ENCODE measurements at places on chromosomes 3 and 15.

- DNase-seq, result no peak
Observed at GRCh38 chr3:106746286-106746685, 631.0 kb upstream of the CCDC54 start.

- no peak for DNase-seq
Observed at GRCh38 chr3:132071043-132071442, 36.2 kb upstream of the CPNE4 start.

- no peak for DNase-seq
Observed at GRCh38 chr3:153182501-153183293, 20.7 kb downstream of the RAP2B start.

- DNase-seq, result no peak
Observed at GRCh38 chr15:40269604-40270003, 13.3 kb downstream of the ANKRD63 start.

DNA sequence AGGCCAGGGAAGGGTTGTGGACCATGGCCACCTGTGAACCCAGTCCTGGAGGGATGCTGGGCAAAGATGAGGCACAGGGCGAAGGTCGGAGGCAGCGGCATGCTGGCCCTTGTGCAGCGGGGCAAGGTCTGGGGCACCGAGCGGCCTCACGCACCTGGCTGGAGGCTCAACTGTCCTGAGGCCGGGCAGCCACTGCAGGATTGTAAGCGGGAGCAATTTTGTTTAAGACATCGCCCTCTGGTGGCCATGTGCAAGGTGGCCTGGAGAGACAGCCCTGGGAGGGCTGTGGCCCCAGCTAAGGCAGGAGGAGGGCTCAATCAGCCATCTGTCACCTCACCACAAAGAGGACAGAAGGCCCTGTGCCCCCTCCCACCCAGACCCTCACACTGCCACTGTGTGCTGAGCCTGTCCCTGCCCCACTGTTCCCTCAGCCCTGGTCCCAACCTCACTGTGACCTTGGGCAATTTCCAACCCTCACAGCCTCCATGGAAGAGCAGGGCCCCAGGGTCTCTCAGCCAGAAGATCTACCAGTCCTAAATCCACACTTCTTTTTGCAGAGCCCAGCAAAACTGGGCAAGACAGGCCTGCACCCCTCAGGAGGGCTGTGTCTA is 46.2 kb downstream of the TPRA1 start:
- DNase-seq, result peak; percentile 59

- no peak for DNase-seq
Observed at GRCh38 chr15:41401904-41402267, 410 bp downstream of the NDUFAF1 start.

- DNase-seq, result no peak
Observed at GRCh38 chr3:197417911-197418618, 119.7 kb upstream of the DLG1 start.

GRCh38 chr3:85068911-85069310 is 110.1 kb downstream of the CADM2 start:
- no peak for DNase-seq

DNA sequence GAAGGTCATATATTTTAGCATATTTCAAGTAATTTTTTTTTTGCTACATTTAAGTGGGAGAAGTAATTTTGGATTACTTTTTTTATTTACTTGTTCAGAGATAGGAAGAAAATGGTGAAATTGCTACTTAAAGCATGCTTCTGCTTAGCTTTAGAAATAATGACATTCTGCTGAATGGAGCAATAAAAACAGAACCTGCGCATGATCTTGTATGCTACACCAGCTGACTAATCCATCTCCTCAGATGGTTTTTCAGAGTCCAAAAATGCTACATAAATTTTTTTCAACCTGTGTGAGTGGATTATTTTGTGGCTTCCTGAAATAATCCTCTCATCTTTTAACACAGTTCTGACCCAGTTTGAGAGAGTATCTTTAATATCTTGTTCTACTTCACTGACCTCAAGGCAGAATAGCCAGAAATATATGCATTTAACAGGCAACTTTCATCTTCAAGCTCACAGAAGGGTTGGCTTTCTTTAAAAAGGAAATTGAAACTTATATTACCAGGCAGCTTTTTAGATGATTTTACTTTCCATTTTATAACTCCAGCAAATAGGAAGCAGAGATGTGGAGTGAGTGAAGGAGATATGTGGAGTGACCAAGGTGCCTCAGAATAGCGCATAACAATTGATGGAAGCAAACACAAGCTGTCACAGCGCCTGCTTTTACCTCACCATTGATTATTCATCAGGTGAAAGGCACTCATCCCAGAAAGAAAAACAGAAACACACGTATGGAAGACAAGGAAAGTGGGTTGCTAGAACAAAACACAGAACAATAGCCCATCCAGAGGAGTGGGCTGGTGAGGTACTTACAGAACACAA is 136.6 kb downstream of the TGFBR2 start:
- no peak for DNase-seq

DNA sequence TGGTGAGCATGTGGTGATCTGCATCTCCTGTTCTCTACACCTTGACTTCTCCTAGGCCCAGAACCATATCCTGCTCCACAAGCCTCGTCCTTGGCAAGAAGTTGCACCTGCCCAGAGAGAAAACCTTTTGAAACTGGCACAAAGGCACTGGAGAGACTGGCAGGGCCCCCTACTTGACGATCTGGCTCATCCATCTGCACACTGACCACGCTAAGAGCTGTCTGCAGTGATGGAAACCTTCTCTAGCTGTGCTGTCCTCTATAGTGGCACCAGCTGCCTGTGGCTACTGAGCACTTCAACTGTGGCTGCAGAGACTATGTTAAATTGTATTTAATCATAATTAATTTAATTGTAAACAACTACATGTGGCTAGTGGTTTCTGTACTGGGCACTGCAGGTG is 26.2 kb upstream of the SRP14 start:
- no peak for DNase-seq

- no peak for DNase-seq
Observed at GRCh38 chr3:11641683-11642430, 1.9 kb downstream of the VGLL4 start.

DNA sequence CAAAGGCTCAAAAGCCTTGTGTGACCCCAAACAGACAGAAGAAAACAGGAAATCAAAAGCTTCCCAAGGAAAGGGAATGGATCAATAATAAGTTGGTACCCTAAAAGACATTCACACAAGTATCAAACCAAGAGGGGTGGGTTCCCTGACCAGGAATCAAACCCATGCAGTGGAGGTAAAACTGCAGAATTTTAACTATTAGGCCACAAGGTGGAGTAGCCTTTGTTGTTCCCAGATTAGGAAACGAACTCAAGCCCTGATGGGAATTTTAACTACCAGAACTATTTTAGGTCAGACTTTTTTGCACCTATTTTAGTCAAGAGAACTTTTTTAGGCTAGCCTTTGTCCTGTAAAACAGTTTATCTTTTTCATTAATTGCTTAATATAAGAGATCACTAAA is 31.4 kb downstream of the SETMAR start:
- DNase-seq, result no peak
